Bone marrow (tissue), 2 donors: ENCODE measurements at places on chromosomes 16 and 17.
A peak's percentile ranks its signal among the peaks of the same experiment; 100 is the strongest.

DNA sequence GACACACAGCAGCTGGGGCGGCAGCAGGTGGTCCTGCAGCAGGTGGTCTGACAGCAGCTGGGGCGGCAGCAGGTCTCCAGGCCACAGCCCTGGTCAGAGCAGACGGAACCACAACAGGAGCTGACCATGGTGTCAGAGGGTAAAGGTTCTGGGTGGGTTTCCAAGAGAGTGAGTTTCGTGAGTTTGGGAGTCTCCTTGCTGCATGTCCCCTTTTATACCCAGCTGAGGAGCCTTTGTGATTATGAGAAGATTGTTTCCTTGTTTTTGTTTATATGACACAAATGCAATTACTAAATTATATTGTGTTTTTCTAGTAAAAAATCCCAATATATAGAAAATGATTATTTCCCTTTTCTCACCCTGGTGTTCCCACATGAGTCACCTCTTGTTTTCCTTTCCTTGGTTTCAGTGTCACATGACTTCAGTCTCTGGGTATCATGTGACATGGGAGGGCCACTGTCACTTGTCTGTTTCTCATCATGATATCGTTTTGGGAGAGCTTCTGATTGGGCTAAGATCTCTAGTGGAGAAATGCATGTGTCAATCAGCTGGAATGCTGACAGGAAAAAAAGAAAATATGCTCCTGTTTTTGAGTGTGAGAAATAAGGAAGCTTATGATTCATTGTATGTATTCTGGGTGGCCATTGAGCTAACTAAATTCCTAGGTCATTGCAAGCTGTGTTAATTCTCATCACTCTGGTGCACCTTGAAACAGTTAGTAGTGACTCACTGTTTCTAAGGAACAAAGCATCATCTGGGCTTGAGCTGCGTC lies at the start of gene KRTAP4-6:
Gene KRTAP4-6 (minus strand): TSS at position 185 of the 772 bp plus-strand sequence. CDS start 57 bp downstream, at position 128.
- DNase-seq: no peak

DNA sequence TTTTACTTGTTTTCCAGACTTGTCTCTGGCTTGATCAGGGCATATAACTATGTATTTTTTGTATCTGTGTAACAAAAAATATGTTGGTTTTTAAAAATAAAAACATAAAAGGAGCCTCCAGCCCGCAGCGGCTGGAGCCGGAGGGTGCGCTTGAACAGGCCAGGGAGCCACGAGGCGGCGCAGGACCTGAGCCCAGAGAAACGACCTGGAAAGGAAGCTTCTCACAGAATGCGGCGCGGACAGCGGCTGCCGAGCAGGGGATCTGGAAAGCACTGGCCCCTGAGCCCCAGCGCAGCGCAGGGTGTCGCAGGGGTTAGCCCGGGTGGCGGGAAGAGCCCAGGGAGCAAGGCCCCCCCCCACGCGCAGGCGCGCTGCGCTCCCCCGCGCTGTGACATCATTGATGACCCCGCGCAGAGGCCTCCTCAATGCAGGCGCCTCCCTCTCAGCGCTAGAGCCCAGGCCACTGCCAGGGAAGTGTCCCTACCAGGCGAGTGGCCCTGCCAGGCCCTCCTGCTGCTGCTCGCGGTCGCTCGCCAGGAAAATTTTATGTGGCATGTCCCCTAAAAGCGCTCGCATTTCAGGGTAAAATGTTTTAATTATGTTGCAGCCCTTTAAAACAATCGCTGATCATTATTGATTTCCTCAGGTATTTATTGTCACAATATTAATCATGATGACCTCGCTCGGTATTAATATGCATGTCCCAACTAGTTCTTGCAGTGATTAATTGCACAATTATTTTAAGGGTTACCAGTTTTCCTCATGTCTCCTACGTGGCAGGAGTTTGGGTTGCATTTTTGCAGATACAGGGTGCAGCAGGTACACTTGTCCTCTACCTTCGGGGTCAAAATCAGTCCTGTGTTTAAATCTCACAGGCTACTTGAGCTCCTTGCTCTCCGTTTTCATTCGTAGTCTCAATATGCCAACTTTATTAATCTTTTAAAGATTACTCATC lies 134.2 kb downstream of the USP22 start:
- peak; percentile 62 for DNase-seq

- DNase-seq: no peak
Observed at GRCh38 chr16:57279780-57280638, 4.5 kb downstream of the PLLP start.

- no peak for DNase-seq
Observed at GRCh38 chr17:31299624-31300023, 2.6 kb upstream of the OMG start.

DNA sequence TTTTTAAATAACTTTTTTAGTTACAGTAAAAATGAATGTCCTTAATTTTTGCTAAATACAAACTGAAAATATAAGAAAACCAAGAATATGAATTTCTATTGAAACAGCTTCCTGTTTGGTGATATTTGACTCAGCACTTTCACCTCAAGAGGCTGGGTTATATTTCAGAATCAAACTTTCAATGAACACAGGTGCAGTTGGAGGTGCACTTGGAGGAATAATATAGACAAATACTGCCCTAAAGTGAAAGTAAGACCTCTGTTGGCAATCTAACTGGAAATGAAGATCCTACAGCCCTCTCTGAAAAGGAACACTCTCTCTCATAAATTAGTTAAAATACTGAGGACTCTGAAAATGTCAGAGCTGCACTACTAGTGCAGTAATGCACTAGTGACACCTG lies 106.2 kb downstream of the BRIP1 start:
- DNase-seq: no peak

DNA sequence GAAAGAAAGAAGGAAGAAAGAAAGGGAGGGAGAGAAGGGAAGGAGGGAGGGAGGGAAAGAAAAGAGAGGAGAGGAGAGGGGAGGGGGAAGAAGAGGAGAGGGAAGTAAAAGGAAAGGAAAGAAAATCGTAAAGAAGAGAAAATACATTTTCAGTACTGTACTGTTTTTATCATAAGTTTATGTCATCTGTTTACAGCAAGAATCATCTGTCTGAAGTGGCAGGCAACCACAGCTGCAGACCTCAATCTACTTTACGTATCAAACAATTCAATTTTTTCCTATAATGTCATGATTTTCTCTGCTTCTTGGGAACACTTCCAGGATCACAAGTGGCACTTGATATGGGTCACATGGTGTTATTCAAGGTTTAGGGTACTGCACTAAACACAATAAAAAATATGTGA lies 58.3 kb downstream of the USP32 start:
- no peak for DNase-seq
